ENCODE measurements at places on chromosomes 11 and 22.
A peak's percentile ranks its signal among the peaks of the same experiment; 100 is the strongest.

DNA sequence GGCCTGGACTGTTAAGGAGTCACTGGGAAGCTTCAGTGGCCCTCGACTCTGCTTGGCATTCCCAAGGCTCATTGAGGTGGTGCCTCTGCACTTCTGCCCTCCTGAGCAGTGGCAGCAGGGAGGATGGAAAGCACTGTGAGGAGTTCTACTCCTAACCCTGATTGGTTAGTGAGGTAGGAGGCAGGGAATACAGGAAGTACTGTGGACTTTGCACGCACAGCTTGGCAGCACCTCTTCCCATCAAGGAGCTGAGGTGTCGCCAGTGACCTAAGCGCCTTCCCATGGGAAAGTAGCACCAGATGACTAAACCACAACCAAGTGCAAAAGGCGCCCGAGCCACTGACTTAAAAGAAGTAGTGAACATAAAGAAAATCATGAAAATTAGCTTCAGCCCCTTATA lies 152.5 kb upstream of the CADM1 start:
- no peak for DNase-seq

GRCh38 chr11:118842369-118842768 lies 41.3 kb upstream of the CXCR5 start:
- DNase-seq = no peak

- no peak for DNase-seq
Observed at GRCh38 chr11:62497132-62497801, 49.3 kb downstream of the AHNAK start.

- no peak for DNase-seq
Observed at GRCh38 chr11:65918211-65919140, at the start of gene C11orf68. TSS of gene C11orf68 (minus strand) at chr11:65919062. CDS start at chr11:65919031, 31 bp downstream.

DNA sequence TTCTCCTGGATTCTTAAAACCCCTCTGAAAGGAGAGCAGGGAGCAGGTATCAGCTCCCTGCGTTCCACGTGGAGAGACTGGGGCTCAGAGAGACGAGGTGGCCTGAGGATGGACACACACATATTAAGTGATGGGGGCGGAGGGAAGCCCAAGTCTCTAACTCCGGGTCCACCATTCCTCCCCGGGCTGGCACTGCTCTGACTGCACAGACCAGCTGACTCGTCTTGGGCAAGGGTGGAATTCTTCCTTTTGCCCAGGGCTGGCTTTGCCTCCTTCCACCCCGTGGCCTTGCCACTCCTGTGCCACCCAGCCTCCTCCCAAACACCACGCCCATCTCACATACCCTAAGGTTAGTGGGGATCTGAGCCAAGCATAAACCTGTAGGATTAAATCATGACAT lies 65.0 kb downstream of the BUD13 start:
- no peak for DNase-seq

DNA sequence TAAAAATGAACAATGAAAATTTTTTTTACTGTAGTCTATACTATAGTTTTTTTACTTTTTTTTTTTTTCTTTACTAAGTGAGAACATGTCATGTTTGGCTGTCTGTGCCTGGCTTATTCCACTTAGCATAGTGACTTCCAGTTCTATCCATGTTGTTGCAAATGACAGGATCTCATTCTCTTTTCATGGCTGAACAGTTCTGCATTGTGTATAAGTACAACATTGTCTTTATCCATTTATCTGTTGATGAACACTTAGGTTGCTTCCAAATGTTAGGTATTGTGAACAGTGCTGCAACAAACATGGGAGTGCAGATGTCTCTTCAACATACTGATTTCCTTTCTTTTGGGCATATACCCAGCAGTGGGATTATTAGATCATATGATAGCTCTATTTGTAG lies 88.1 kb upstream of the CCDC90B start:
- DNase-seq = no peak

DNA sequence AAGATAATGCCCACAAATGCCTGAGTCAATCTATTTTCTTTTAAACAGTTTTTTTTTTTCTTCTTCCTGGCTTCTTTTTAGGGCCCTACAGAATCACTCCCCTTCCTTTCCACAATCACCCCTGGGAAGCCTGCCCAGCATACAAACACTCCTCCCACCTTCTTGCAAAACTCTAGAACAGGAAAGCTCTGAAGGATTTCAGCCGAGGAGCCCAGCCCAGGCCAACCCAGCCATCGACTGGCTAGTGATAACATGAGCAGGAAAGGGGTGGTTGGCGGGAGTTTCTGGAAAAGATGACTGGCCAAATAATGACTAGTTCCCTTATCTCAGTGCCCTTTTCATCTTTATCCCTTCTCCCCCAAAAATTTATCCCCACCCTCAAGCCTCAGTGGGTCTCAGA lies 68.2 kb downstream of the USP35 start:
- DNase-seq = no peak

DNA sequence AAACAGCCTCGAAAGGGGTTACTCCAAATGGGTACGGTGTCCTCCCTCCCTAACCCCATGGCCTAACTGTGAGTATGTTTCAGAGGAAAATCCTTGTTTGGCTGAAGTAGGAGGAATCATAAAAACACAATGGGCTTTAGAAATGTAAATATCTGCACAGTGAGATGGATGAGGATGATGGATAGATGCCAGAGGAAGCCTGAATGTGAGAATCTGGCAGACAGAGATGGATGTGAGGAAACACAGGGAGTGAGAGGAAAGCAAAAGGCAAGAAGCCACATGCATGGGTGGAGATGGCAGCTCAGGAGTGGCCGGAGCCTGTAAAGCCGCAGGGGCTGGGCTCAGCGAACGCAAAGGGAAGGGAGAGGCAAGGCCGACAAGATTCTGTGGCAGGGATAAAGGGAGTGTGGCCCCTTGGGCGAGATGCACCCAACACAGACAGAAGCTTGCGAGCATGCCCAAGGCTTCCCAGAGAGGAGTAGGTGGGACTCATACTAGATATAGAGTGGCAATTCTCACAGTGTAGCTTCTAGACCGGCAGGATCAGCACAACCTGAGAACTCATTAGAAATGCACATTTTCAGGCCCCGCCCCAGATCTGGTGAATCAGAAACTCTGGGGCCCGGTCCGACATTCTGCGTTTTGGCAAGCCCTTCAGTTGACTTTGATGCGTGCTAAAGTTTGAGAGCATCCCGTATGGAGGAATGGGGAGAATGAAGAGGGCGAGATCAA lies 237.3 kb upstream of the CADM1 start:
- no peak for DNase-seq

- no peak for DNase-seq
Observed at GRCh38 chr11:123472236-123472935, 42.3 kb downstream of the GRAMD1B start.

GRCh38 chr22:39518996-39519680 lies 1.2 kb upstream of the ATF4 start:
- DNase-seq = no peak

DNA sequence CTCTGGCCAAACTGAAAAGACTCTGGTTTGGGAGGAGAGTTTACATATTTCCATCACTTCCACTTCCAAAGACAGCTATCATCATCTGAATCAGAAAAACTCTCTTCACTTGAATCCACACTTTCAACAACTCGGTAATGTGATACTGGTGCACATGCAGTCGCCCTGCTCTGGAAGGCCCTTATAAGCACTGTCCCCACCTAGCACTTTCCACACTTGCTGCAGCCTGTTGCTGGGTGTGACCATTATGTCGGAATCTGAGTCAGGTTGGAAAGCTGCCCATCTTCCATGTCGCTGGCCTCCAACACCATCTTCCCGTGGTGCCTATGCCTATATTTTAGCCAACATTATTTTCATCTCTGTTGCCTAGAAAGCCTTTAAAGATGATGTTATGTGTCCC lies 1.1 kb upstream of the OR10A5 start:
- no peak for DNase-seq

- no peak for DNase-seq
Observed at GRCh38 chr11:57459164-57460021, 935 bp upstream of the RTN4RL2 start.

DNA sequence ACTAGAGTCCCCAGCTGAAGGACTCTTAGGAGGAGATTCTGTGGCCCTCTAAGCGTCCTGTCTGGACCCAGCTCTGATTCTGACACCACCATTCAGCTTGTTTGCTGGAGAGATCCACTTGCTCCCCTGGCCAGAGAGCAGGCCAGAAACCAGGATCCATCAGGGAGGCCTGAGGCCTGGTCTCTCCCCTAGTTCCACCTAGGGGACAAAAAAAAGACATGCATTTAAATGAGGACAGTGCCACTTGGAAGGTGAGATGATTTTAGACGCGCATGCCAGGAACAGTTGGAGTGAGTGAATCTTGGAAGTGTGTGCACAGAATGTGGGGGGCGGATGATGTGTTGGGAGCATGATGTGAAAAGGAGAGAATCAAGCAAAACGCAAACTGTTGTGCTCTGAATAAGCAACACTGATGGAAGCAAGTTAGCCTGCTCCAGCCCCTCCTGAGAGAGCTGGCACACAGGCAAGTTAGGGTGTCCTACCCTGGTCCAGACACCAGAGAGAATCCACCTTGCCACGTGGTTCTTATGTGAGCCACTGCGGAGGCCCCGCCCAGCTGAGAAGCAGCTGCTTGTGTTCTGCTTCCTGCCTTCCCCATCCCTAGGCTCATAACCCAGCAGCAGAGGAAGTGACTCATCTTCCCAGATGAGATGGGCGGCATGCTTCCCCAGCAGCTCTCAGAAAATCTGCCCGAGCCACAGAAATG lies 8.0 kb upstream of the SLCO2B1 start:
- peak; percentile 54 for DNase-seq

DNA sequence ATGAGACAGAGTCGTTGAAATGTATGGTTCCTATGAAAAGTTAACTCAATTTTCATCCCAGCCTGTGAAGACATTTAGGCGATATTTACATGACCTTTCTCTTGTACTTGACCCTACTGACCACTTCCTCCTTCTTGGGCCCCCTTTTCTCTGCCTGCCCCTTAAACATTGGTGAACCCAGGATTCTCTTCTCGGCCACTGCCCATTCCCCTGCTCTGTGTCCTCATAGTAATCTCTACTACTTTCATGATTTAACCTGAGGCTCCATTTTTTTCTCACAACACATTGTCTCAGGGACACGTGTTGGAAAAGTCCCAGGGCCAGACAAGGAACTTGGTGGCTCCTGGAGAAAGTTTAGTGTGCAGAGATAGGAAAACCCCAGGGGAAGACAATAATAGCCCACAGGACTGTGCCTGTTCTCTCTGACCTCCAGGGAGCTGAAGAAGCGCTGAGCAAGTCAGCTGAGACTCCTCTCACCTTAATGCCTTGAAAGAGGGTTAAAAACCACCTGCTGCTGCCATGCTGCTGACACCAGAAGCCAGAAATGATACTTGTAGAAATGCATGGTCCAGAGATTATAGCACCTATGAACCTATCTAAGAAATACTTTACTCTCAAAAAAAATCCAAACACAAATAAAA lies 42.5 kb upstream of the SPATA19 start:
- no peak for DNase-seq

DNA sequence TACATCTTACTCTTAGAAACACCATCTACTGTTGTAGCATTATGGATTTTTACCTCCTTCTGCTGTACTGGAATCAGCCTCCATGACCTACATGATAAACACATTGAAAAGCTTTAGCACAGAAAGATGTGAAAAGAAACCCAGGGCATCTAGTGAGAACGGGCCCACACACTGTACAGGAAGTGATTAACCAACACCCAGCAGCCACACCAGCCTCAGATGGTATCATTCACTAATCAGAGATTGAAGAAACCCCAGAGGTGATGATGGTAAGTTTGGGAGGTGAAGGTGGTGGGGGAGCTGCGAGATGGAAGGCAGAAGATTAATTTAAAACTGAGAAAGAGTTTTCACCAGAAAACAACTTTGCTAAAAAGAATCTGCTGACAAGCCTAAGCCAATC lies 46.1 kb downstream of the RASSF10 start:
- DNase-seq = no peak

DNA sequence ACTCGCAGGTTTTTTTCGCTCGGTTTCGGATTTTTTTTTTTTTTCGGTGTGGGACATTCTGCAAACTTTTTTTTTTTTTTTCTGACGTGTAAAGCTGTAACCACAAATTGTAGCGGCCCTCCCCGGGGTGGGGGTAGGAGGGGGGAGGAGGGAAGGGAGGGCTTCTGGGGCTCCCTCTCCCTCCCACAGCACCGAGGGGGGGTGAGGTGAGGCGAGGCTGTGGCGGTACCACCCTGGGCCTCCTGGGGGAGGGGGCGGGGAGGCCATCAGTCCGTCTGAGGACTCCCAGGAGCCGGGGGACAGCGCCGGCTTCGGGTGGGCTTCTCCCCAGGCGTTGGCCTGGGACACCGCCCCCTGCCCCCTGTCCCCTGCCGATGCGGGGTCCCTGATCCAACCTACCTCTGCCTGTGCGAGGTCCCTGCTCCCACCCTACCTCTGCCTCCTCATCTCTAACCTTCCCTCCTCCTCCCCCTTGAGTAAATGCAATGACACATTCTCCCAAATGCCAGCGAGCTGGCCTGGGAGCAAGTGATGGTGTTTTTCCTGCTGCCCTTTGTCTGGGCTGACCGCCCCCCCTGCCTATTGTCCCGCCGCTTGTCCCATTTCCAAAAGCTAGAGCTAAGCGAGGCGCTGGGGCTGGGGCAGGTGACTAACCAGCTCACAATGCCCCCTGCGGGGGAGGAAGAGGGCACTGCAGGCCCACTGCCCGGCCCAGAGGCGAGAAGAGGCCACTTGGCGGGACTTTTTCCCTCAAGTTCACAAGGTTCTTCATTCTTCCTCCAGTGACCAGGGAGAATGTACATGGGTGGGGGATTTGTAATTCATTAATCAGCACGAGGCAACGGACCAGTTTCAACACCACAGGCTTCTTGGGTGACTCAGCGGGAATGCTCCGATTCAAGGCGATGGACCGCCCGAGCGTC lies 511 bp upstream of the CLCF1 start:
- DNase-seq = peak; percentile 79

- DNase-seq = no peak
Observed at GRCh38 chr11:126992804-126993111, 7.8 kb downstream of the KIRREL3 start.

DNA sequence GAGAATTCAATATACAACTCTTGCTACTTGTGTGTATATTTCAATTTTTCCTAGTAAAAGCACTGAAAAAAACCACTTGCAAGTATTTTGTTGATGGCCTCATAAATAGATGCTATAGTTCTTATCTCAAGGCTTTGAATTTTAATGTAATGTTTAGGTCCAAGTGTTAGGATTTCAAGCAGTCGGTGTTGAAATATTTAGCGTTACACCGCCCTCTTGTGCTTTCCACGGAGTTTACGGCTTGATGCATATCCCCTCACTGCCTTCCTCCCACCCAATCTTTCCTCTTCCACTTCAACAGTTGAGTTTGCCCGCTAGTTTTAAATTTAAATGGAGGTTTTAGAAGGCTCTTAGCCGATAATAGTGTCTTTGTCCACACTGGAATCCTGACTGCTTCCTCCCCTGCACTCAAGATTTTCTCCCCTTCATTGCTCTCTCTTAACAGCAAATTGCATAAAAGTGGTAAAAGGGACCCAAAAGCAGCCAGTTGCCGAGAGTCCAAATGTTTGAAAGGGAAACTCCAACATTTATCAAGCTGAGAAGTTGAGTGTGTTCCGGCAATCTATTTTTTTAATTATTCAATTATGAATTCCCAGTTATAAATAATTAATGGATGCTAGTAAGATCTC lies 25.9 kb upstream of the HTATIP2 start:
- no peak for DNase-seq
